Left ventricle myocardium inferior (tissue), 1 donor: ENCODE measurements at places on chromosomes 5 and 9.

GRCh38 chr5:164532235-164532900, 1026.9 kb downstream of the MAT2B start:
- DNase-seq = no peak

GRCh38 chr5:131792896-131793295, 3.9 kb downstream of the FNIP1 start:
- no peak for DNase-seq

DNA sequence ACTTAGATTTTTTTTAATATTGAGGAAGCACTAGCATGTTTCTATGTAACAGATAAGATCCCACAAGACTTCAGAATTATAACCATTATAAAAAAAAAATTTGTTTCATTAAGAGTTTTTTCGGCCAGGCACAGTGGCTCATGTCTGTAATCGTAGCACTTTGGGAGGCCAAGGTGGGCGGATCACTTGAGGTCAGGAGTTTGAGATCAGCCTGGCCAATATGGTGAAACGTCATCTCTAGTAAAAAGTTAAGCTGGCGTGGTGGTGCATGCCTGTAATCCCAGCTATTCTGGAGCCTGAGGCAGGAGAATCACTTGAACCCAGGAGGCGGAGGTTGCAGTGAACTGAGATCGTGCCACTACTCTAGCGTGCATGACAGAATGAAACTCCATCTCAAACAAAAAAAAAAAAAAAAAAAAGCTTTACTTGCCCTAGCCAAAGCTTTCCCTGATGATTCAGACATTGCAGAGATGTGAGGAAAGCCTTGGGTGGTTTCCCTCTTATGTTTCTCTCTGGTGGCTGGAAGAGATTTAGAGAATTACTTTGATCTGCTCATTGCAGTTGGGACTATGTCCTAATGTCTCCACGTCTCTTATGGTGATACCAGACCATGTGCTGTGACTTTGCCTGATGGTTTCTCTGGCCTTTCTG, 65.4 kb downstream of the EGFLAM start:
- no peak for DNase-seq

DNA sequence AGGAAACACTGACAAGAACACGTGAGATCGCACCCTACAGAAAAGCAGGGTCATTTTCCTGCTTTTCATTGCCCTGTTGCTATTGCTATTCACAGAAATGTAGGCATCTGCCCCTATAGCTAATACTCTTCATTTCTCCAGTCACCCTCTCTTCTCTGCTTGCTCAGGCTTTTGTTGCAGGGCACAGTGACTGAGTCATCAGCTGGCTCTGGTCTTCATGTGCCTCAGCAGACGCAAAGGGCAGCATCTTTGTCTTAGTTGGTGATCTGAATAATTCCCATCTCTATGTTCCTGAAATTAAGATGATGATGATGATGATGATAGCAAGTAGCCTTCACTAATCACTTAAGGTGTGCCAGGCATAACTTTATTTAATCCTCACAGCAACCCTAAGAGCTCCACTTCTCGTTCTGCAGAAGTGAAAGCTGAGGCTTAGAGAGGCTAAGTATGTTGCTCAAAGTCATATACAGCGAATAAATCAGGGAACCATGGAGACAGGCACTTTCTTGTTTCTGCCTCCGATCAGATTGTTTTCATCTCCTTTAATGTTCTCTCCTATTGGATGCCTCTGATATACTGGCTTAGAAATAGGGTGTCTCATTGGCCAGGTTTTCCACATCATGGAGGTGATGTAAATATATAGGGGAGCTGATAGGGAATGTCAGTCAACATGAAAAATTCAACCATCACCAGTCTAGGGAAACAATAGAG, 133.0 kb upstream of the STK32A start:
- no peak for DNase-seq

- no peak for DNase-seq
These were observed 97.4 kb downstream of the FBXO4 start for GRCh38 chr5:42022383-42022972.

- no peak for DNase-seq
These were observed 219.2 kb downstream of the MEF2C start for GRCh38 chr5:88663793-88664216.

GRCh38 chr5:145867806-145868205, 5.0 kb downstream of the GRXCR2 start:
- DNase-seq = no peak

DNA sequence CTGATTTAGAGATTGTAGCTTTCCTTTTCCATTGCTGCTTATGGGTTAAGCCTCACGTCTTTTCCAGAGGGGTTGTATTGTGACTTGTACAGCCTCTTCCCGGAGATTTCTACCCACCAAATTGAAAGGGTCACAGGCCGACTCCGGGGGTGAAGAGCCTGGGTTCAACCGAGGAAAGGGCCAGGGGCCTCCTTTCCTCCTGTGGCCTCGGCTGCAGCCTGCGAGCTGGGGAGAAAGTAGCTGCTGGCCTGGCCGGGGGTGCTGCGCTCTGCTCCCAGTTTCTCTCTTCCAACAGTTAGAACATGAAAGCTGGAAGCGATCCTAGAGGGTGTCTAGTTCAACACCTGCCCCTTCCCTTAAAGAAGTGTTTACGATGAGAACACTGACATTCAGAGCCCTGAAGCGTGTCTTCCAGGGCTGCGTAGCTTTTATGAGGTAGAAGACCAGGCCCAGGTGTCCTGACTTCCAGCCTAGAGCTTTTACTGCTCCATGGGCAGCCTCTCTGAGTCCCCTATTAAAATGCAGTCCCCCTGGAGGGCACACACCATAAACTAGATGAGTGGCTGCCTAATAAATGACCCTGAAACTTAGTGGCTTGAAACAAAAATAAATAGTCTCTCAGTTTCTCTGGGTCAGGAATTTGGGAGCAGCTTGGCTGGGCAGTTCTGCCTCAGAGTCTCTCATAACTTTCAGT, 56.9 kb downstream of the ACER2 start:
- DNase-seq = no peak

GRCh38 chr5:67793966-67794365, 421.6 kb upstream of the PIK3R1 start:
- no peak for DNase-seq

DNA sequence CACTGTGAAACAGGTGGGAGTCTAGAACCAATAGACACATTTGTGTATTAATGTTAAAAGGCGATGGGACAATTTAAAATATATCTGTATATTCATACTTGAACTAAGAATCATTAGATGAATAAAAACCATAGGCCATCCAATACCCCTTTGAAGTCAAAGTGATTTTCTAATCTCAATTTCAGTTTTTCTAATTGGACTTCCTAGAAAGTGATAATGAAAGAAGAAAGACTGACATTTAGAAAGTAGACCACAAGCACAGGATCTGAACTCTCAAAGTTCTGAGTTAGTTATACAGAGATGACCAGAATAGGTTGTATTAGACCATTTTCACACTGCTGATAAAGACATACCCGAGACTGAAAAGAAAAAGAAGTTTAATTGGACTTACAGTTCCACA, 412.8 kb upstream of the PIK3R1 start:
- no peak for DNase-seq

DNA sequence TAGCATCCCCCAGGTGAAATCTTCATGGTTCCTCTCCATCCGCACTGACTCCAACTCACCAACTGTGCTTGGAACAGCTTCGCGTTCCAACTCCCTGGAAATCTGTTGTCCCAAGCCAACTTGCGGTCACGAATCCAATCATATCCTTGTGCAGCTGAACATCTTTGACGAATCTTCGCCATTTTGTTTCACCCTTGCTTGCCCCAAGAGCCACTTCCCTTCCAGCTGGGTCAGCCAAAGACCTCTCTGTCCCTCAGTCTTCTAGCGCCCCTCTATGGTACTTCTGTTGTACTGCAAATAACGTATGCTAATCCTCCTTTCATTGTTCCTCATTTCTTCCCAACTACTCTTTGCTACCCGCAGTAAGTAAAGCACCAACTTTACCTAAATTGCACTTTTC, 61.0 kb upstream of the TARS1 start:
- DNase-seq = no peak

- no peak for DNase-seq
These were observed 450.9 kb downstream of the DMAC1 start for GRCh38 chr9:7348692-7349091.

DNA sequence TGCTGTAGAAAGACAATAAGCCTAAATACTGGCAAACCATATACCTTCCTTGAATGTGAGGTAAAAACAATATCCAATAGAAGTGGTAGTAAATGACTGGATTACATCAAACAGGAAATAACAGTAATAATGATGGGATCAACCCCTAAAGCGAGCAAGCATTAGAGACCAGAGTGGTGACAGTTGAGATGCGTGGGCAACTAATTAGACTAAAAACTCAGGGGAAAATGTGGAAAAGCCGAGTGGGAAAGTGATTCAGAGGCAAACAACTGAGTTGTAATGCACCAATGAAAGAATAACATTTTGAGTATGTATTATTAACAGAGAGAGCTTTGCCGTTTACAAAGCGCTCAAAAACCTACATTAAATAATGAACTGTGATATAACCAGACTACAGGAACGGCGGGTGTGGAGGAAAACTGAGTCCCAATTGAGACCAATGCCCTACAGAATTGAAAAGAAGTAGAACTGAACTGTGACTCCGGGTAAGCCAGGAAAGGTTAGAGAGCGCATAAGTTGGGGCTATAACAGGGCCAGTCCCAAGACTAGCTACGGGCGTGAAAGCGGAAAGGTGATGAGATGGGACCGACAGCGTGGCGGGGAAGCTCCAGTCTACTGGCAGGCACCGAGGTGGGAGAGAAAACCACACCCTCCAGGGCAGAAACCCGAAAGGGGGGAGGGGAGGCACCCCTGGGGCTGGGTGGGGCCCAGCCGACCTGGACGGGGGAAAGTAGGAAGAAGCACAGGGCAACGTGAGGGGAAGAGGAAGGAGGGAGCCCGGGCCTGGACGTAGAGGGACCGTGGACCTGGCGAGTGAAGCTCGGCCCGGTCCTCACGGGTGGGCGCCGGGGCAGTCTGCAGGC, 592 bp downstream of the UBAP2 start:
- peak; percentile 36 for DNase-seq

DNA sequence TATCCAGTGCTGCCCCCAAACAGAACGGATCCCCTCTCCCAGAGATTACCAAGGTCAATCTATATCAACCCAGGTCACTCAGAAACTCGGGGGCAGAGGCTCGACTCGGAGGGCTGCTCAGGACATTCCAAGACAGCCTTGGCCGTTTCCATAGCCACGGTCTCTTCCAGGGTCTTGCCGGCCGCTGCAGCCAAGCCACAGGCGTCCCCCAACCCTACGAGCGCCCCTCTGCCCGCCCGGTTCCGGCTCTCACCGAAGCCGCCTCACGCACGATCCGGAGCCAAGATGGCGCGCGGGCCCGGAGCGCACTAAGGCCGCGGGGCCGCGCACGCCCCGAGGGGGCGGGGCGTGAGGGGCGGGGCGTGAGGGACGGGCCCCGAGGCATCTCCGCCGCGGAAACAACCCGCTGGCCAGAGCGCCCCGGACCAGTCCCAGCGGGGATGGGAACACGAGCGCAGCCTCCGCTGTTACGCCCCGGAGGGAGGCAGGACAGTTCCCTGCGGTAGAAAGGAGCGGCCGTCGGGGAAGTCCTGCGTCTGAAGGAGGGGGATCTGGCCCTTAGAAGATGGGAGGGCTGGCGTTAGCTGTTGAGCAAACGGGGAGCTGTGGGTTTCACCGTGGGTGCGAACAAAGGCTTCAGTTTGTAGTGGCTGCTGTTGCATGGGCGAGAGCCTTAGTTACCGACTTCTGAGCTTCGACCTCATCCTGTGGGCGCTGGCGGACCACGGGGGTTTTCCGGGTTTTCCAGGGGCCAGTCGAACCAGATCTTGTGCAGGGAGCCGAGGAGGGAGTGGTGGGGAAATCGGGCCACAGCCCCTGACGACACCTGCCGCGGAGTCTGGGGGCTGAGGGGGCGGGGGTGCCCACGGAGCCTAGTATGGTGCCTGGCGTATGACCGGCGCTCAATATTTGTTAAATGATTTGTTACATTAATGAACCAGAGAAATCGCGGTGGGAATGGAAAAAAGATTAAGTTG, at the start of gene RPP25L:
TSS of gene RPP25L (minus strand) at position 287 of the 977 bp plus-strand sequence. CDS start 801 bp downstream, outside the sequence.
- peak; percentile 87 for DNase-seq

GRCh38 chr5:163885117-163885516, 379.7 kb downstream of the MAT2B start:
- no peak for DNase-seq

DNA sequence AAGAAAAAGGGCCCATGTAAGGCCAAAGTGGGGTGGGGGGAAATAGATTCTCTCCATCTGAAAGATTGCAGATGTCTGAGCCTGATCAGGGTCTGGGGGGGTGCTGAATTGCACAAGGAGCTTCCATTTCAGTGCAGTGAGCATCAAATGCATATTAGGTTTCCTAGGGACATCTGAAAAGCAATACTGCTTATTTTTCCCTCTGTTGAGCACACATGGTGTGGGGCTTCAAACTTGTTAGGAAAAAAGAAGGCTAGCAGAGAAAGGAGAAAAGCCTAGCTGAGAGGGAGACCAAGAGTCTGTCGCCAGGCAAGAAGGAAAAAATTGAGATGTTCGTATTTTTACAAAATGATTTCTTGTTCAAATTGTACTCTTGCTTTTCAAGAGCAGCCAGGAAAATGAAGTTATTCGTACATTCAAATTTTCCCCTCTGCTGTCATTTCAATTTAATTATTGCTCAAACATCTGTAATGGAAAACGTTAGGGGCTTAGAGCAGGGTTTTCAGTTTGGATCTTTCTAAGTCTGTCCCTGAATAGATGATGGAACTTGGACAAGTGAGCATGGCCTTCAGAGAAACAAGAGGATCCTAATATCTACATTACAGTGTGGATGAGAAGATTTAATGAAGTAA, 191.9 kb upstream of the GAS1 start:
- no peak for DNase-seq

DNA sequence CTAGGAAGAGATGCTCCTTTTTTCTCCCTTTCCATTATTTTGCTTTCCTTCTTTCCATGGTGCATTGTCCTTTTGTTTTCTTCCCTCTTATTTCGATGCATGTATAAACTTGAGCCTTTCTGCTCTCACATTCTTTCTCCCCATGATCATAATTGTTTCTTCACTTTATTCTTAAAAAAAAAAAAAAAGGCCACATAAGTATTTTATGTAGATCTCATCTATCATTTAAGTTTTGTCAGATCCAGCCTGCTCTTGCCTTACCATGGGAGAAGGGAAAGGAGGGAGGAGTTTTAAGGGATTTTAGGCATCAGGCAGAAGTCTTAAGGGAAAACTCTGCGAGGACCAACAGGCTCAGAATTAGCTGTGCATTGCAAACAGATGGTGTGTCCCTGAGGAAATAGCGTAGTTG, 11.1 kb downstream of the TGFBR1 start:
- DNase-seq = no peak

- no peak for DNase-seq
These were observed 12.7 kb upstream of the GOLM1 start for GRCh38 chr9:86112057-86112456.

- no peak for DNase-seq
These were observed 70.4 kb downstream of the MVB12B start for GRCh38 chr9:126397056-126397455.

DNA sequence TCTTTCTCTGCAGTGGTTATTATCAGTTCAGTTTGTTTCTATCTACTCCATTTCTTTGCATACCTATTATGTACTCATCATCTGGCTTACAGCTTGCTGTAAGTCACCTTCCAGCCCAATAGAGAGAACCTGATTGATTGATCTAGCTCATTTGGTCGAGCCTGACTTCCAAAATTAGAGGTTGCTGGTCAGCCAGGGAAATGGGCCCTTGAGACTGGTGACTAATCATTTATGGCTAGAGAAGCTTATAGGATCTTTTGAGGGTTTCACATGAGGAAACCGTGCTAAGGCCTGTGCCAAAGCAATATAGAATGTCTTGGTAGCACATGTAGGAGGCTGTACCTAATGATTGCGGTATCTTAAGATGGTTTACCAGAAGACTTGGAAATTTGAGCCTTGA, 5.8 kb downstream of the SREK1 start:
- no peak for DNase-seq
